WTC11 (cell line): ENCODE measurements at places on chromosomes 12 and 14. TPM values are rescaled to one million over a fixed set of nuclear protein-coding genes. Genes with fewer than 3 reads are reported as not detected.

GRCh38 chr12:26896913-26897312, 40.9 kb downstream of the INTS13 start:
- DNase-seq, result no peak

- no peak for DNase-seq
Observed at GRCh38 chr14:68461086-68461485, 331.8 kb downstream of the ZFP36L1 start.

Gene ALDH1L2
- 3.5 to 7.7 TPM (median 5.5 TPM) in 3 replicates for total RNA-seq

DNA sequence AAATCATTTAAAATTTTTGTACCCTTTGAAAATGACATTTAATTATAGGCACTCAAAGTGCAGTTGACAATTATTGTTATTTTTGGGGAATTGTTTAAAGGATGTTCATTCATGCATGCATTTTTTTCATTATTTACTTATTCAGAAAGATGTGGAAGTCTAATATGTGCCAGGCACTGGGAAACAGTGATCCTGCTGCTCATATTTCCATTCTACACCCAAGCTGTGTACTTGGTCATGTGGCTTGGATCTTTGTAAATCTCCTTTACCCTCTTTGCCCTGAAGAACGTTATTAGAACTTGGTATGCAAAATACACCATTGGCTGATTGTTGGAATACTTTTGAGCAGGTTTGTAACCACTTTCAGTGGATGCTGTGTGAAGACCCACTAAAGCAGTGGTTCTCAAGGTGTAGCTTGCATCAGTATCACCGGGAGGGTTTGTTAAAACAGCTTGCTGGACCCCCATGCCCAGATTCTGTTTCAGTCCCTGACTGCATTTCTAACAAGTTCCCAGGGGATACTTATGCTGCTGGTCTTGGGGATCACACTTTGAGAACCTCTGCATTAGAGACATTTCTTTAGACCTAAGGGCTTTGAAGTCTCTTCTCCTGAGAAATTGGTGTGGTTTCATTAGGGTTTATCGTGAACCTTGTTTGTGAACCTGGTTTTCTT, 47.5 kb downstream of the PRKCH start:
- no peak for DNase-seq

Gene RNASE1
- 3.4 to 6.2 TPM (median 4.7 TPM) in 3 replicates for total RNA-seq

- no peak for DNase-seq
Observed at GRCh38 chr14:103930051-103930604, 1.9 kb downstream of the TDRD9 start.

Gene KRT74
- not detected in 3 replicates for total RNA-seq

- no peak for DNase-seq
Observed at GRCh38 chr14:77144412-77145115, 3.0 kb upstream of the ZDHHC22 start.

DNA sequence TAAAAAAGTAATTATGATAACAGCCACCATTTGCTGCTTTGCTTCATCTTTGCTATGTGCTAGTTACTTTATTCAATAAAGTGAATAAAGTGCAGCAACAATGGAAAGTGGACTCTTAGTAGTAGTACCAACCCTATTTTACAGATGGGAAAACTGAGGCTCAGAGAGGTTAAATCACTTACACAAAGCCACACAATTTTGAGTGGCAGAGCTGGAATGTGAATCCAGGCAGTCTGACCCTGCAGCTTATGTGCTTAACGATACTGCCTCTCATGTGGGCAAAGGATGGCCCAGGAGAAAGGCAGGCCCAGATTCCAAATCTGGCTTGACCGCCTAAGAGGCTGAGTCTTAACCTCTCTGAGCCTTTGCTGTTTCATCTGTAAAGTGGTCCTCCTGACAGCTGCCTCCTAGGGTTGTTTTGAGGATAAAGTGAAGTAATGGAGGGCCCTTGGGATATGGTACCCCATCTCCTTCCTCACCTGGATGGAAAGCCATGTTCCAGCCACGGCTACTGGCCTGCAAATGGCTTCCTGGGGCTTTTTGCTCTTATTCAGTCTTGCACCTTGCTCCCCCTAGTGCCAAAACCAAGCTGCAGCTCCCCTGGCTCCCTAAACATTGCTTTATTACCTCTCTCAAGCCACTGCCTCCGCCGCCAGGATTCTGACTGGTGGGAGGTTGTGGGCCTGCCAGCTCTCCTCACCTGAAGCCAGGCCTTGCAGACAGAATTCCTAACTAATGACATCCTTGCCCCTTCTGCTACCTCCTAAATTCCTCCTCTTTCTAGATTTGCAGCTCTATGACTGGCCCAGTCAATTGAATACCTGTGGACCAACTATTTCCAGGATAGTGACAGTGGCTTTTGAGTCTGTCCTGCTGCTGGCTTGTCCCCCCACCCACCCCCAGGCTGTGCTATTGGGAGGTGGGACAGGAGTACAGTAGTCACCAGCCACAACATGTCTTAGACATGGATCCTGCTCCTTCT, 283.3 kb upstream of the PWP1 start:
- peak; percentile 83 for DNase-seq

Gene CSRP2
- 157 to 179 TPM (median 176 TPM) in 3 replicates for total RNA-seq

Gene RAPGEF3
- total RNA-seq, result 9.0 to 13.3 TPM (median 9.7 TPM) in 3 replicates

- no peak for DNase-seq
Observed at GRCh38 chr12:93358821-93359220, 18.9 kb upstream of the NUDT4 start.

GRCh38 chr12:105748806-105749600, 389.8 kb downstream of the NUAK1 start:
- DNase-seq, result no peak

Gene PLEKHD1
- 0.85 to 1.0 TPM (median 0.87 TPM) in 3 replicates for total RNA-seq

DNA sequence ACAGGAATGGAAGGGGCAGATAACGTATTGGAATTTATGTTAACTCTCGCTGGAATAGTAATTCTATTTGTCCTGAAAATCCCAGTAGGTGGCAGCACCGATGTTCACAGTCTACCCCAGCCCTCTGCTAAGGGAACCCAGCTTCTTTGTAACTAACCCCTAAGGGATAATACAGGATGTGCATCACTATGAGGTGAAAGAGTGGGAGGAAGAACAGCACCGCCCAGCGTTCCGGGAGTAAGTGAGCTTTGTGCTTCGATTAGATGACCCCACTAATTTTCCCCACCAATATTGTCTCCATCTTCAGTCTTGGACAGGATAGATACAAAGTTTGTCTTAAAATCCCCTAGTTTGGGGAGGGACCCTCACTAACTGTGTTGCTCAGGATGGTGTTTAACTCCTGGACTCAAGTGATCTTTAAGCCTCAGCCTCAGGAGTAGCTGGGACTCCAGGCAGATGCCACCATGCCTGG, 2.7 kb downstream of the SLC2A3 start:
- peak; percentile 66 for DNase-seq

DNA sequence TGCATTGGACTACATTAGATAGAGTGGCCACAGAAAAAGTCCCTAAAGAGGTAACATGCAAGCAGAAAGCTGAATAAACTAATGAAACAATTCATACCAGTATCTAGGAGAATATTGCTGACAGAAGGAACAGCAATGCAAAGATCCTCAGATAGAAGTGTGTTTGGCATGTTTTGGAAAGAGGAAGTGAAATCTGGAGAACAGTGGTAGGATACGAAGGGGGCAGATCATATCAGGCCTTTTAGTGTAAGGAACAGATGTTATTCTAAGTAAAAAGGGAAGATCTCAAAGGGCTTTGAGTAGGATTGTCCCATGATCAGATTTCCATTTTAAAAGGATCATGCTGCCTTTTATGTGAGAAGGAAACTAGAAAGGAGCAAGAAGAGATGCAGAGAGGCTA, 342.9 kb downstream of the PAWR start:
- DNase-seq, result no peak

DNA sequence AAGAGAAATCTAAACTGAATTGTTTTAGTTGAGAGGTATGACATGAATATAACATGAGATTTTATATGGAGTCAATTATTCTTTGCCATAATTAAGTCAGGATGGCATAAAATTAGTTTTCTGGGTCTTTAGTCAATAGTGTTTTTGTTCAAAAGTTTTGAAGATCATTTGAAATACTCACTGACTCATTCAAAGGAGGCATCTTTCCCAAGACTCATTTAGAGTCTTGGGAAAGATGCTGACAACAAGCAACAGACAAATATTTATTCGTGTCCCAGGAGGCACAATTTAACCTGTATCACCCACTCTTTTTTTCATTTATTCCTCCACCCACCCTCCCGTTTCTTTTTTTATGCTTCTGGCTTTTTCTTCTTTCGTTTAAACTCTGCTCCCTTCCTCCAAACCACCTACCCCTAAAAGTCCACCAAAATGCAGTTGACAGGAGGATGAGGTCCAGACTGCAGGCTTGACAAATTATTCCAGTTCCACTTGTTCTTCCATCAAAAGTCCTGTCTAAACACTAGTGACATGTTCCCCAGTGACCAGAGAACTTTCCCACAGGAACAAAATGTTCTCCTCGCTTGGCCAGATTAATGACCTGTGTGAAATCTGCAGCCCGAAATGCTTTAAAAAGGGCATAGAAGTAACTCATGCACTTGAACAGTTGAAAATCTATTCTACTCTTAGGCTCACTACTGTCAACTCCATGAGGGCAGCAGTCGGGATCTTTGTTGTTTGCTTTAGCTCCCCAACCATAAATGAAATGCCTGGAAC, 43.3 kb upstream of the CSRP2 start:
- DNase-seq, result no peak
